ELF-1 (cell line): ENCODE measurements at places on chromosomes 2 and 18.
A peak's percentile ranks its signal among the peaks of the same experiment; 100 is the strongest.

DNA sequence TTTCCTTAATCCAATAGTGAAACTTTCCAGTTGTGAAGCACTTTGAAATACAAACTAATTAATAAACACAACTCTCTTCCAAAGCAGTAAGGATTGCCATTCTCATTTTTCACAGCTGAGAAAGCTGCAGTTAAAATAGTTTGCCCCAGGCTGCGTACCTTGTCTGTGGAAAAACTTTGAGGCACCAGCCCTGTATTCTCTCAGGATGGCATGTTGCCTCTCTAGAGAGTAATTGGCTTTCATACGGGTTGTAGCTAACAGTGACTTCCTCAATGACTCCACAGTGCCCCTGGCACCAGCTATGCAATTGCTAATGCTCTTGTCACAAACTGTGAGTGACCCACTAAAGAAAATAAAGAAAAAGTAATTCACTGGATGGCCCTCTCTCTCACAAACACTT is 345.7 kb downstream of the MTX2 start:
- no peak for DNase-seq

GRCh38 chr2:30332791-30333453 is 101.6 kb downstream of the LBH start:
- DNase-seq: no peak

DNA sequence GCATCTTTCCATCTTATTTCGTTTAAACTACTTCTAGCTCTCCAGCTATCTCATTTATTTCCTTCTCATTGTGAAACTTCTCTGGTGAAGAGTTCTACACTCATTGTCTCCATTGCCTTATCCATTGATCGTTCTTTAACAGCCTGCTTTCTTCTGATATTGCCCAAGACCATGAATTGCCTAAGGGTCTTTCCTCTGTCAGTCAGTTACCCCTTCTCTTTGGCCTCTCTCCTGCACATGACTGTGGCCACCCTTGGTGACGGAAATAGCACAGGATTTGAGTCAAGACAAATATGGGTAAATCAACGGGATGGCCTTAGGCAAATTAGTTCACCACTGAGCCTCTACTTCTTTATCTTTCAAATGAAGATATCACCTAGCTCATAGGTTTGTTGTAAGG is 26.6 kb downstream of the NHEJ1 start:
- peak; percentile 27 for DNase-seq

DNA sequence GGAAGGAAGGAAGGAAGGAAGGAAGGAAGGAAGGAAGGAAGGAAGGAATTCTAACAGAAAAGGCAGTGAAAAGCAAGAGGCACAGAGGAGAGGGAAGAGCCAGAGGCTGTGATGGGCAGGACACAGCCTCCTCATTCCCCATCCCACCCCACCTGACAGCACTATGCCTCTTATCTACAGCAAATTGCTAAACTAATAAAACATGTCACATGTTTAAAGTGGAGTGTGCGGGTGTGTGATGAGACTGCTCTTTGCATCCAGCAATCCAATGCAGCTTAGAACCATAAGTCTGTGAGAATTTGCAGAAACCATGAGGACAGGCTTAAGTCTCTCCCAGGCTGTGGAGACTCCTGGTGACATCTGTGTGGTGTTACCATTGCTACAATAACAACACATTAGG is 108.4 kb upstream of the ALK start:
- no peak for DNase-seq

DNA sequence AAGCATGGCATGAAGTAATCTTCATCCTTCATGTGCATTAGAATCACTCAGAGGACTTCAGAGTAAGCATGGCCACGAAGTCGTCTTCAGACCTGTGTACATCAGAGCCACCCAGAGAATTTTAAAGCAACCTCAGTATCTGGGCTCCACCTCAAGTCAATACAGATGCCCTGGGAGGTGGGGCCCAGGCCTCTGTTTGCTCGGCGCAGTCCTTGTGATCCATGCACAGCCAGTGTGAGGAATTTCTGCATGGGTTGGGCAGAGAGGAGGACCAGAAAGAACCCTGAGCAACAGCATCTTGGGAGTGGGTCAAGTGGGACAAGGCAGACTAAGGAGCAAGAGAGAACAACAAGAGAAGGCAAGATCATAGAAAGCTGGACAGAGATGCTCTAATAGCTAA is 220.4 kb upstream of the TMEM200C start:
- no peak for DNase-seq

DNA sequence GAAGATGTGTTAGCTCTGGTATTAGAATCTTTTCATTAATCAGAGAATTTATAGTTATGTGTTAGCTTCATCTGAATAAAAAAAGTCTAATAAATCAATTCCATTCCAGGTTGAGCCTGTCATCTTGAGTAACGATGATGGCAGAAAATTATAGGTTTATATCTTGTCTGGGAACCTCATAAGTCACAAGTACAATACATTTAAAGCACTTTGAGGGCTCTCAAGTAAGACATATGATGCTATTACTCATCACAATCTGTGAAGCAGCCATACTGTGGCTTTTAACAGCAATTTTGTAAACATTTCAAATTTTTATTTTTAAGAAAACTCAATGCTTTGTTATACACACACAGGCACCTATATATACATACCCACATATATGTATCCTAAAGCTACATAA is 484.1 kb upstream of the VRK2 start:
- no peak for DNase-seq

- DNase-seq: no peak
Observed at GRCh38 chr2:99471654-99472599, 17.9 kb downstream of the REV1 start.

GRCh38 chr2:182628916-182629315 is 87.1 kb upstream of the DNAJC10 start:
- DNase-seq: no peak

GRCh38 chr2:129759472-129760010 is 219.9 kb upstream of the RAB6C start:
- DNase-seq: no peak

DNA sequence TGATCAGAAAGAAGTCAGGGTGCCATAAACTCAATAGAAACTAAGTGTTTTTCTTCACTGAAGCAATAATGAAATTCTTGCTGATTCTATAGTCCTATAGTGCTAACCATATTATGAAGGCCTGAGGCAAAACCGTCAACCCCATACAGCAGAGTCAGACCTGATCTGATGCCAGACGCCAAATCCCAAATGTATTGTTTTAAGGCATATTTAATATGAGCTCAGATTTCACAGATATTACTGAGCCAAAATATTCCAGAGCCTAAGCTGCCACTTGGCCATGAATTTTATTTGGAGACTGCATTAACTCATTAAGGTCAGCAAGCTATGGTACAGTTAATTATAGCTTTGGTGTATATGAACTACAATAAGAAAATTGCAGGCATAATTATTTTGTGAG is 53.4 kb downstream of the SCN1A start:
- DNase-seq: no peak

- no peak for DNase-seq
Observed at GRCh38 chr2:63582873-63583272, 5.4 kb downstream of the WDPCP start.

DNA sequence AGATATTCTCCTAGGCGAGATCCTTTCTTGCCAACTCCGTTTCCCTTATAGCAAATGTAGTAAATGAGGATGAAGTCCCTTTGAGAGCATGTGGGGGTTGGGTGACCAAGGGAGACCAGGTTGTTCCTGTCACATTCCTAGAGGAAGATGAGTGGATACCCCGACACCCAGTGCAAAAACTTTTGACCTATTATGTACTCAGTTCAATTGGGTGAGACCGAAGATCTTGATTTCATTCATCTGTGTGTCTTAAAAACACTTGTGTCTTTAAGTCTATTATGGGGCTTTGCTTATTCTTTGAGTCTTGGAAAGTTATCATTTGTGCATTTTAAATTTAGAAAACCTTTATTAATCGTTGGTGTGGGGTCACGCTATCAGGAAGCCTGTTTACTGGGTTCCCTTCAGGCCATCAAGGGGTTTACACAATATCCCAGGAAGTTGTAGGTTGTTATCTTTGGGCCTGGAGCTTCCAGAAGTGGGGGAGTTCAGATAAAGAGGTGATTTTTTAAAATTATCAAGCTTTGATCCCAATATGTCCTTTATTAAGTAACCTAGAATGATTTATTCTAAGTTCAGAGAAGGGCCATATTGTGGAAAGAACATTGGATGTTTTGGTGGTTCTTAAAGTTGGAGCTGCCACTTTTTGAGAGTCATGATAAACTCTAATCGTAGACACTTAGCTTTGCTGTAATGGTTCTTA is 2.8 kb downstream of the RHOB start:
- peak; percentile 75 for DNase-seq

GRCh38 chr2:210557721-210558120 is 1.3 kb downstream of the CPS1 start:
- DNase-seq: no peak
